OCI-LY7 (cell line): ENCODE measurements at places on chromosomes 1 and 21.

DNA sequence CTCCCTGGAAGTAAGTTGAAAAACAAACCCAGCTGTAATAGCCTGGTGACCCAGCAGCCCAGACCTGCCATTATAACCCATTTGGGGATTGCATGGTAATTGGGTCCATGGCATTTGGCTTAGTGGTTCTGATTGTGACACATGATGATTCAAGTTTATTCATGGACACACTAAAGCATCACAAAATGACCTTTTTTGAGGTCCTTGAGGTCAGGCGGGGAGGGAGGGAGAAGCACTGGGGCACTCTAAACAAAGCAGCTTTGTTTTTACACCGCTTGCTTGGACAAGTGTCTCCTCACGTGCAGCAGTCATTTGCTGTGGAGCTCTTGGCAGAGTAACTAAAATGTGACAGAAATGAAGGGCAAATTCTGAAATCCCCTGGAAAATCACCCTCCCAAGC, 241.0 kb upstream of the SGIP1 start:
- no peak for DNase-seq

GRCh38 chr1:234372011-234372757, 1.1 kb upstream of the COA6 start:
- DNase-seq, result peak; percentile 19

GRCh38 chr1:100955322-100955721, 59.4 kb downstream of the SLC30A7 start:
- DNase-seq, result no peak

DNA sequence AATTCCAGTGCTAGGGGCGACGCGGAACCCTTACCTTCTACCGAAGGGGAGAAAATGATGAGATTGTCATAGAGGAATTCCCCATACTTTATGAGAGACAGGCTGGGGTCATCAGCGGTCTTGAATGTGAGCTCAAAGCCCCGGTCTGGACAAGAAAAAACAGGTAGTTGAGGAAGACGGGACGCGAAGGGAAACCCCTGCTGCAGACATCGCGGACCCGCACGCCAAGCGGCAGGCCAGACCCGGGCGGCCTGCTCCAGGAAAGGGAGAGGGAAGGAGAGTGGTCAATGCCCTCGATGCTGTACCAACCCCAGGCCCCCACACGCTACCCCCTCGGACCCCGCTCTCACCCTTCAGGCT, 342 bp downstream of the DDOST start:
- DNase-seq, result peak; percentile 43

GRCh38 chr1:36096500-36097432, 8.1 kb downstream of the ADPRS start:
- DNase-seq, result peak; percentile 28

DNA sequence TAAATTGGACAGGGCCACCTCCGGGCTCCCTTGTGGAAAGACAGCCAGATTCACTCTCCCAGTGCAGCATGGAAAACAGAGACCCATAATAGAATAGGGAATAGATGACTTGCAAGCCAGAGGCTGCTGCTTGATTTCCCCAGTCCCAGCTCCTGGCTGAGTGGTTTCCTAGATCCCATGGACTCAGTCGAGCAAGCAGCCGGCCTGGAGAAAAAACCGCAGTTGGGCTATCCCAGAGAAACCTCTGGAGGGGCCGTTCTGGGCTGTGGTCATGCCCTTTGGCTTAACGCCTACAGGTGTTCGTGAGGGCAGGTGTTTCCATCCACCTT, 61.7 kb downstream of the ELK4 start:
- no peak for DNase-seq

DNA sequence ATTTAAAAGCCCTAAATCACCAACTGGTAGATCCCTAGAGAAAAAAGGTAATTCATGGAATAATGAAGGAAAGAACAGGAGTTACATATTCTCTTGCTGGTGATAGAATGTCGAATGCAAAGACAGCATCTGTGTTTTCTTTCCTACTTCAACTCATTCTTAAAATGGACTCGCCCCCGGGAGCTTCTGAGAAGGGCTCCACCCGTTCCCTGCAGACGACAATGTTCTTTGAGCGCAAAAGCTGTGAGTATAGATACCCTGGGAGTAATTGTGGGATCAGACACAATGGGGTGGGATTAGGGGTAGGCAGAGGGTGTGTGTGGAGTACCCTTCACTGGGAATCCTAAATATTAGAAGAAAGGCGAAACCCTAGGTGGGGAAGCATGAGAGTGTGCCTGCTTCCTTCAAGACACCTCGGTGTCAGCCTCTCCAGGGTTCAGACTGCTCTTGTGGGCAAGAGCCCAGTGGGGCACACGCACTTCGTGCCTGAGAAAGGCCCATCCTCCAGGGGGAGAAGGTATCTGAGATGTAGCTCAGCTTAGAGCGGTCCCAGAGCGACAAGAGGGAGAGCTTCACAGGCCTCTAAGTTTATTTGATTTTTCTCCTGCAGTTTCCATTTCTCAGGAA, 123.3 kb upstream of the DPYD start:
- DNase-seq, result no peak

DNA sequence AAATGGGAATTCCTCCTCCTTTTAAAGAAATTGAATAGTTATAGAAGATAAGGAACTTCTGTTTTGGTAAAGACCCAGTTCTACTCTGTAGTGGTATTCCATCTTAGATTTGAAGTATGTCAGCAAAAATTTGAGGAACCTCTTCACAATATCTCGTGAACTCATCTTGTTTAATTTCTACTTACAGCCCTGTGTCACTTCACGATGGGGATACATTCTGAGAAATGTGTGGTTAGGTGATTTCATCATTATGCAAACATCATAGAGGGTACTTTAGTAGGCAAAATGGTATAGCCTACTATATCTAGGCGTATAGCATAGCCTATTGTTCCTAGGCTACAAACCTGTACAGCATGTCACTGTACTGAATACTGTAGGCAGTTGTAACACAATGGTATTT, 36.0 kb downstream of the ALG6 start:
- no peak for DNase-seq

DNA sequence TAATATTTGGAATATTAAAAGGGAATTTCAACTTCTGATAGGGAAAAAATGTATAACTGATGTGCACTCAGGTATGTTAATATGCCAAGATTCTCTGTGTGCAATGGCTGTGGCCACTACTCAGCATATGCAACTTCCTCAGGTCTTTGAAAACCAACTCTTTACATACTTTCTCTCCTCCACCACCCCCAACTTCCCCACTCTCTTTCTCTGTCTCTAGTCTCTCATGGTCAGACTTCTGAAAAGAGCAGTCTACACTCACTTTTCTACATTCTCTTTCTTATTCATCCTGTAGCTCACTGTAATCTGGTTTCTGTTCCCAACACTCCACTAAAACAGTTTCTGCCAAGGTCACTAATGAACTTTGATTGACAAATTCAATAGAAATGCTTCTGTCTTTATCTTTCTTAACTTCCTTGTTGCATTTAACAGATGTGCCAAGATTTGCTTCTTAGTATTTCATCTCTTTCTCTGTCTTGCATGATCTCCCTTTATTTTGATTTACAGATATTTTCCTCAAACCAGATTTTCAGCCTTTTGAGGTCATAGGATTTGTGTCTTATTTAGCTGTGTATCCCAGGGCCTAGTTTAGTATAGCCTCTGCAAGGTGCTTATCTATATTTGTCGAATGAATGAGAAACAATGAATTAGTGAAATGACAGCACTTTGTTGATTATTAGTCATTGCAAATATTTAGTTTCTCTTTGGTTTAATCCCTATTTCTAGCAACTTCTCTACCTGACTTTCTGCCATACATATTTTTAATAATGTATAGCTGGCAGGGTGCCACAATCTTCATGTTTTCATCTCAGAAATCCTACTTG, 168.9 kb downstream of the LMO4 start:
- DNase-seq, result no peak

- no peak for DNase-seq
These were observed 20.3 kb upstream of the AZIN2 start for GRCh38 chr1:33060579-33061083.

DNA sequence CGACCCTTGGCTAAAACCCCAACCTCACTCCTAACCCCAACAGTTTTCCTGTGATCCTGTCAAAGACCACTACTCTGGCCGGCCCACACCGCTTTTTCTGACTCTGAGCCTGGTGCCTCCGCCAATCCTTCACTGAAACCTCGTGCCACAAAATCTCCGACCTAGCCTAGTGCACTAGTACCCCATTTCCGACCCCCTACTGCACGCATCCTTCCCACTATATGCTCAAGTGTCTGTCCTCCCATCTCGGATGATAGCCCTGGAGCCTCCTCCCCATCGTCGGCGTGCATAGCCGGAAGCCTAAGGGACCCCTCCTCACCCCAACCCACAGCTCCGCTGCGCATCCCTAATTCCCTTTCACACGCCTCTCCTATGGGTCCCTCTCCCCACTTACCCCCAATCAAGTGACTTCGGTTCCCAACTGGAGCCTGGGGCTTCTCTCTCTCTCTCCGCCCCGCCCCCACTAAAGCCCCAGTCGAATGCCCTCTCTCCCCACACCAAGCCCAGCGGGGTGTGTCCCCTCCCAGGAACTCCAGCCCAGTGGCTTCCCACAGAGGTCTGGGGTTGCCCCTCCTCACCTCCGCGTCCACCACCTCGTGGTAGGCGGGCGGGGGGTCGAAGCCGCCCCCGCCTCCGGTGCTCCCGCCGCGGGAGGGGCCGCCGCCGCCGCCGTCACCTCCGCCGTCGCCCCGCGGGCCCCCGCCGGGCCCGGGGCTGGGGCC, 791 bp downstream of the USP24 start:
- DNase-seq, result peak; percentile 51

DNA sequence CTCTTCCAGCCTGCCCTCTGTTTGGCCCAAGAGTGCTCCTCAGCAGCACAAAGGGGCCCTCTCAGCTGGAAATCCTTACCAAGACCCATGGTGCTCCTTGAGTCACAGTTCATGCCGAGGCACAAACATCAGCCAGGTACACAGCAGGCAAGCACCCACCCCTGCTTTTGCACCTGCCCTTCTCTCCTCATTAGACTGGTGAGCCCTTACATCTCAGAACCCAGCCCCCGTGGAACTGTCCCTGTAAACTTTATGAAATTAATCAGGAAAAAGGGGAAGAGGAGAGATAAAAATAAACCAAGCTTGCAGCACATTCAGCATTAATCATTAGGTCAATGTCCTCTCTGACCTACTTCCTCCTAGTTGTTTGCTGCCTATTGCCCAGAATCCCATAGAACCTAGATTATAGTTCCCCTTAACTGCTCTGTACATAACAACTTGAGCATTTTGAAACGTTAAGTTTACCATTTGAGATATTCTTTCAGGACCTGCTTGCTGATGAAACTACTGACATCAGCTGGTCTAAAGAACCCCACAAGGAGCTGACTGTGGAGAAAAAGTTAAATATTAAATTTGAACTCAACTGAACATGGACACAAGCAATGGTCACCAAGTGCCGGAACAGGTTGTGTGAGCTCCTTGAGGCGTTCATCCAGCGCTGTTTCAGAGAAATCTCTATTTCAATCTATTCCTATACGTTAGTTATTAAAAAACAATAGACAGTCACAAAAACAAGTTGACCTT, 738.4 kb downstream of the MATN1 start:
- no peak for DNase-seq

DNA sequence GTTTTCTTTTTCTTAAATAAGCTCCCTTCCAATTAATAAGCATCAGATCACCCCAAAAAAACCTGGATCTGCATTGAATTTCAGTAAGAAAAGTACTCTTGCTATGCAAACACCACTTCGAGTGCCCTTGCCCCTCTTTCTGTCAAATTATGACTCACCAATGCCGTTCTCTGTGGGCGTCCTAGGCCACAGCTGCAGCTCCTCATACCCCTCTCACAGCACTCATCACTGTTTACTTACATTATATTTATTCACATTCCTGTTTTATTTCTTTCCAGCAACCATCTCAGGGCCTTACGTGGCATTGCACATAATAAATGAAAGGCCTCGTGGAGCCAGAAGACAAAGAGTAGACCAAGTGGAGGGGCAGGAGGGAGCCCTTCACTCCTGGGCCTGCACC, 99.1 kb upstream of the CTTNBP2NL start:
- DNase-seq, result no peak

DNA sequence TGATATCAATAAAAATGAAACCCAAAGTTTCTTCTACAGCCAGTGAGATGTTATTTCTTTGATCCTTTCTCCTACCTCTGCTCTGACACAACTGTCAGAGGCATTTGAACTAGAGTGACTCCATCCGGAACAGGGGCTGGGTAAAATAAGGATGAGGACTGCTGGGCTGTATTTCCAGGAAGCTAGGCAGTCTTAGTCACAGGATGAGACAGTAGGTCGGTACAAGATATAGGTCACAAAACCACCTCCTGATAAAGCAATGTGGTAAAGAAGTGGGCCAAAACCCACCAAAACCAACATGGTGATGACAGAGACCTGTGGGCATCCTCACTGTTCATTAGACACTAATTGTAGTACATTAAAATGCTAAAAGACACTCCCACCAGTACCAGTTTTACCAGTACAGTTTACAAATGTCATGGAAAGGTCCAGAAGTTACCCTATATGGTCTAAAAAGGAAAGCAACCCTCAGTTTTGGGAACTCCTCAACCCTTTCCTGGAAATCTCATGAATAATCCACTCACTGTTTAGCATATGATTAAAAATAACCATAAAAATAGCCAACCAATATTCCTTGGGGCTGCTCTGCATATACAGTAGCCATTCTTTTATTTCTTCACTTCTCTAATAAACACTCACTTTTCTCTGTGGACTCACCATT, 96.7 kb downstream of the GABPA start:
- no peak for DNase-seq

- no peak for DNase-seq
These were observed 4.7 kb downstream of the ACAP3 start for GRCh38 chr1:1302951-1303509.

DNA sequence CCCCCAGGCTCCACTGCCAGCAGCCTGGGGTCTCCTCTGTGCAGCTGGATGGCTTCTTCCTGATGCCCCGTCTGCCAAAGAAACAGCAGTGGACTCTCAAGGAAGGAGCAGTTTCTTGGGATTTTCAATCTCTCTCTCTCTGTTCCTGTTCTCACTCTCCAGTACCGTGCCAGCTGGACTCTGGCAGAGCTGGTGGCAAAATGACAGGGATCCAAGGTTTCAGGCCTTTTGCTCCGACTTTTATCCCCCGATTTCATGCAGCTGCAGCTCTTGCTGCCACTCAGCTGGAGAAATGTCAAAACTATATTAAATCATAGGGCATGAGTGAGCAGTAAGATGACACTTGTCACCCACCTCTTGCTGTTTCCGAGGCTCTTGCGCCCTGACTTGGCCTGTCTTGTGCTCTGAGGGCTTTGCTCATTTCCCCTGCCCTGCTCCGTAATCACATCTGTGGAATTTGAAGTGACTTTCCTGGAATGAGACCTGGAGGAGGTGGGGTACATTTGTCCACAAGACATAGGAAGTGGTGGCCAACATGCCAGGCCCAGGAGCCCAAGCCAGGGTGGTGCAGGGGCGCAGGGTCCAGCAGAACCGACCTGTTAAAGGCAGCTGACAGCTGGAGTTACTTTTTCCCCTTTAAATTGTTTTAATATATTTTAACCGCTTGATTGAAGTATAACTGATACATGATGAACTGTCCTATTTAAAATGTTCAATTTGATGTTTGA, 576.2 kb downstream of the PTPRU start:
- DNase-seq, result no peak
